Heart left ventricle (tissue), 16 donors: ENCODE measurements at places on chromosomes 11 and 22. TPM values are rescaled to one million over a fixed set of nuclear protein-coding genes. Genes with fewer than 3 reads are reported as not detected.

The CLTCL1 gene
- total RNA-seq: 10.4 TPM

DNA sequence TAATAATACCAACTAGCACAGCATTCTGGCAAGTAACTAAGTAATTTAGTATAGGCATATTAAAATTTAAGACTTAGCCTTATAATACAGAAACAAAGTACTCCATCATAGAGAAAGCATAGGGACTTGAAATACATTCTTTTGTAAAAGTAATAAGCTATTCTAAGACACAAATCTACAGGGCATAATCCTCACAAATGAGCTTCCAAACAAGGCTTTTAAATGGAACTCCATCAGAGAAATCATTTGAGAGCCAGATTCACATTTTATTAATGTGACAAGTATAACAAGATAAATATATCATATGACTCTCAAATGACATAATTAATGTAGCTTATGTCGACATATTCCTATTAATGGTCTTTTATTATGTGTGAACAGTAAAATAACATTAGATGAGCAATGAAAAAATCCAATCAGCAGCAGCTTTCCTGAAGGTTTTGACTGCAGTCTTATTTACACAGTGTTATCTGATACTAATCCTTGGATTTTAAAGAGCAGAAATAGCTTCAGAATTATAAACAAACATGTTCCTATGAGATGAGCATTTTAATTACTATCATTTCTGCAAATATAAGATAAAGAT, 241.4 kb downstream of the TTC28 start:
- no peak for DNase-seq

DNA sequence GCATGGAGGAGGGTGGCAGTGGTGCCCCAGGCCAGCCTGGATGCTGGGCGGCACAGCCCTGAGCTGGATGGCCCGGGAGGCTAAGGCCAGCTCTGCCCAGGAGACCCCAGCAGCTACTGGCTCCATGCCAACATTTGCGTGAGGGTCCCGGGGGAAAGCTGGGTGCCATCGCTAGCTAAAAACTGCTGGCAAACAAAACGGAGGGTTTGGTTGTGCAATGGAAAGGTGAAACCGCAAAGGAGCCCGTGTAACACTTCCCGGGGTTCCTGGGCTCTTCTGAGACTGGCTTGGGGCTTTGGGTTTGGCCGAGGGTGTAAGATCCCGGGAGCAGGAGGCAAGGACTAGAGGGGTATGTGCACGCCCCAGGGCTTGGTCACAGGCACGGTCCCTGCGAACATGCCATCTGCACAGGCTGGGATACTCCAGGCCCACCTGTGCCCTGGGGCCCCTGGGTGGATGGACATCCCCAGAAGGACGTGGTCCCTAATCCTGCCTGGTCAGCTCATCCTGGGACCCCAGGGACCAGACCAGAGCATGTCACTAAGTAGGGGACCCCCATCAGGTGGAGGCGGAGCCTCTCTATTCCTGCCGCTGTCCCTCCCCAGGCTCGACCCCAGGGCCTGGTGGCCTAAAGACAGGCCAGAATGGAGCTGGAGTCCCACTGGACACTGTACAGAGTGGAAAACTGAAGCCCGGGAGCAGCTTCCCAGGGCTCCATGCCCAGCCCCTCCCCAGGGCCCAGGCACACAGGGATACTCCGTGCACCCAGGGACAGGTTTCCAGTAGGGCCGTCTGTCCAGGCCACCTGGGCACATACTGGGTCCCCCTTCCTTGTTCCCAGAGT, 44.6 kb downstream of the IGF2 start:
- DNase-seq: no peak

DNA sequence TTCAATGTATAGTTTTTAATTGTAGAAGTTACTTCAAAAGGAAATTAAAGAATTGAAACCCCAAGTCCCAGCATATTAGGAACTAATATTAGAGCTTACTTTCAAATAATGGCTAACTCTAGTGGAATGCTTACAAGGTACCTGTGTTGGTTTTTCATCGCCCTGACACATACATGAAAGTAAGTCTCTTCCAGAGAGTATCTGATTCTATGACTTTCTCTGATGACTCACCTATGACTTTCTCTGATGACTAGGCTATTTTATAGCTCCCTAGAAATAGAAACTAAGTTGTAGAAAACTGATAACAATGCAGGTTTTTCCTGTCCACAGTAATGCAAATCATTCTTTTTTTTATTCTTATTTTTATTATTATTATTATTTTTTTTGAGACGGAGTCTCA, 33.6 kb upstream of the MMP7 start:
- no peak for DNase-seq

DNA sequence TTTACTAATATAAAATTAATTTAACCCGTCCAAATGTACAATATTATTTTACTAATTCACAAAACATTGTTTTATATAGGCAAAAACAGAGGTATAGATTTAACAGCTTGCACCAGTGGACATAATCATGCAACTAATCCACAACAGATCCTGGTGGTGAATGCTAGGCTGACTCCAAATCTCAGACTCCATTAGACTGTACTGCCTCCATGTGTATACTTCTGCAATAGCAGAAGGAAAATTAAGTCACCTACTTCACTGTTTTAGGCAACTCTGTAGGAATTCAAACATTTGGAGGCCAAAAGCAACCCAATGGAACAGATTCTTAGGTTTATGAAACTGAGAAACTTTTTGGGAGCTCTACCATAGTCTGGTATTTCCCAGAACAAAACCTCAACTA, 30.0 kb upstream of the RAB39A start:
- no peak for DNase-seq

DNA sequence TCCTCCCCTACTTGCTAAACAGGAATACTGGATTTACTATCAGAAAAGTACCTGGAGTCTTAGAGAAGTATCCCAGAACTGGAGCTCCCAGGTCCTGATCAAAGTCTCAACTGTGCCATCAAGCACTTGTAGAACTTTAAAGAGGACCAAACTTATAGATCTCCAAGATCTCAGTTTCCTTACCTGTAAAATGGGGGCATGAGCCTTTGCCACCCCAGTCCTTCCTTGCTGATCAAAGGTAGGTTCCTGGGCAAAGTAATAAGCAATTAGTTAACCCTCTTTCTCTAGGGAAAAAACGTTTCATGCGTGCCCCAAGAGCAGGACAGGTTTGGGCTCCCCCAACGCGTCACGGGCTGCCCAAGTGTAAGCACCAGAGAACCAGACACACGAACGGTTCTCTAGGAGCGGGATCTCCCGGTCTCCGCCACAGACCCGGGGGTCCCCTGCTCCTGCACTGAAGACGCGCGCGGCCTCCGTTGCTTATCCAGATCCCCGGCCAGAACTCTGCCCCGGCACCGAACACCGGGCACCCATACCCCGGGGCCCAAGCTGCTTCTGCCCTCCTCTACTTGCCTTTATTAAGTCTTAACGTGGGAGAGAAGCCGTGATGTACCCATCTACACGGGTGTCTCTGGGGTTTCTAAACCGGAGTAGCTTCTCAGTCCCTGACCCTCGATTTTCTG, 505 bp downstream of the ZNF214 start:
- peak; percentile 18 for DNase-seq

DNA sequence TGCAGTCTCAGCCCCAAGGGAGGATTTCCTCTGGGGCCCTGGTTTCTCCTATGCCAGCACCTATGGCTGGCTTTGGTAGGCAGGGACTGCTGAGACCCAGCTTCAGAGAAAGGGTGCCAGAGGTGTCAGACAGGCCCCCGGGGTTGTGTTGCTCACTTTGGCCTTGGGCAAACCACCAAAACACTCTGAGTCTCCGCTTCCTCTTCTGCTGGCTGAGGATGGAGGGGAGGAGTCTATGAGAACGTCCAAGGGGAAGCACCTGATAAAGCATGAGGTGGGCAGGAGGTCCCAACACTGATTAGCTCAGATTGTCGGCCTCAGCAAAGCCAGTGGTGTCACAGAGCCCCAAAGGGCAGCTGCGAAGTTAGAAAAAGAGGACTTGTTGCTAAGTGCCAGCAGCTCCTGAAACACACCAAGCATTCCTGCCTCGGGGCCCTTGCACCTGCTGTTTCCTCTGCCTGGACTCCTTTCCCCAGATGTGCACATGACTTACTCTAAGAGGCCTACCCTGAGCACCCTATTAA, 10.5 kb downstream of the SMTNL1 start:
- DNase-seq: no peak

DNA sequence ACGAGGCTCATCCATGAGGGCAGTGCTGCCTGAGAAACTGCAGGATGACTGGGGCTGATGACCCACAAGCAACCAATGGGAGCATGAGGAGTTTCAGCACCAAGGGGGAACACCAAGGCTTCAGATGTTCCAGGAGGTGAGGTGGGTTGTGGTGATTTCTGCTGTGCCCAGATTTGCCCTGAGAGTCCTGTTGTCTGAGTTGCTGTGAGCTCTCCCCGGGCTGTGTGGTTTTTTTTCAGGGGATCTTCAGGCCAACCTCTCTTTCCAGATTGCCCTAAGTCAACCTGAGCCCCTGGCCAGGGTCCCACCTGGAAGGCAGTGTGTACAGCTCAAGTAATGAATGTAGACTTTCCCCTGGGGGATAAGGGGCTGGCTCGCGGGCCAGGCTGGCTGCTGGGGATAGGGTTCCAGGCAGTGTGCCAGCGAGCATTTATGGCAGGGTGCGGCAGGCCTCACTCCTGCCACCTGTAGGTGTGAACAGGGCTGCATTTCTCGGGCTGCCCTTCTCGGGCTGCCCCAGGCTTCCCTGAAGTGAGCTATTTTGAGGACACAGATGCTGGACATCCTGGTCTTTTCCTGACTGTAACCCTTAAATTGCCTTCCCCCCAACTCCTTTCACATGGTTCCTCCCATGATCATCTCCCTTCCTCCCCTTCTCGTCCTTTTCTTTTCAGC, 9.8 kb downstream of the SLC22A6 start:
- DNase-seq: peak; percentile 43

- peak; percentile 60 for DNase-seq
Observed at GRCh38 chr11:130389335-130389935, 39.0 kb downstream of the ADAMTS8 start.

- no peak for DNase-seq
Observed at GRCh38 chr11:42591841-42592240, 720.0 kb upstream of the API5 start.

GRCh38 chr11:61507962-61508861, at the start of gene LRRC10B:
LRRC10B (plus strand) TSS chr11:61508749; CDS start chr11:61508999, 250 bp downstream.
- DNase-seq: no peak

DNA sequence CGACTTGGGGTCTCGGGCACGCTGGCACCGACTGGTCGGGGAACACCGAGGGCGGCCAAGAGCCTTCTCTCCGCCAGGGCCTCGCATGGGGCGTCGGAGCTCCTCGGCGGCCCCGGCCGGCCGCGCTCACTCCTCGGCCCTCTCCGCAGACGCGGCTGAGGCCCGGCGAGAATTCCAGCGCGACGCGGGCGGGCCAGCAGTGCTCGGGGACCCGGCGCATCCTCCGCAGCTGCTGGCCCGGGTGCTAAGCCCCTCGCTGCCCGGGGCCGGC, 5.6 kb downstream of the TBX1 start:
- DNase-seq: no peak

- DNase-seq: no peak
Observed at GRCh38 chr11:129248618-129249017, 56.5 kb upstream of the ARHGAP32 start.

DNA sequence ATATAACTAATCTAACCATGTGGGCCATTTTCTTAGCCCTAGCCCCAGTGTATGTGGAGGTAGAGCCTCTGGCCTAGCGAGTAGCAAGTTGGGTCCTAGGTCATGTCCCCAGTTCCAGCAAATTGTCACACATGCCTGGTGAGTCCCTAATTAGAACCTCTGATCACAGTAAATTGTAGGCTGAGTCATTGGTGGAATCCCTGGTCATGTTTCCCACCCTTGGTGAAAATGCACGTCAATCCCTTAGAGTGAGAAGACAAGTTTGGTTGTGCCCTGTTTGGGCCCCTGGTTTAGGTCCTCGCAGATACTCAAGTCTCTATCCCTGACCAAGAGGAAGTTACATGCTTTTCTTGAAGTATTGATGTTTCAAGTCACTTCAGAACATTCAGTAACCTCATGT, 46.7 kb downstream of the ATM start:
- no peak for DNase-seq

GRCh38 chr22:41931701-41932269, 5.2 kb upstream of the TNFRSF13C start:
- DNase-seq: no peak

- DNase-seq: no peak
Observed at GRCh38 chr11:69253028-69253427, 40.9 kb upstream of the MYEOV start.

DNA sequence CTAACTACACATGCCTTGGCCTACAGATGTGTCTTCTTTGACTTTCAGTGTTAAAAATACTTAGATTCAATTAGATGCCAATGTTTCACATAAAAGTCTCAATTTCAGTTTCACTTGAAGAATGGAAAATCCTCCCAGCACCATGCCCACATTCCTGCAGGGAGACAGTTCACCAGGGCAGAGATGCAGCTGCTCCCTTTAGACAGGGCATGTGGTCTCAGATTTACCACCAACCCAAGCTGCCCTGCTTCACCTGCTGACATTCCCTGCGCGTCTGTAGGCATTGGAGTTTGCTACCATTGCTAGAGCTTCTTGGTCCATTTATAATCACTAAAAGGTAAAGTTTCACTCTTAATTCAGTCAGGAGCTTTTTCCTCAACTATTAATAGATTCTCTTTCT, 113.9 kb downstream of the ARFGAP2 start:
- DNase-seq: no peak

- DNase-seq: peak; percentile 39
Observed at GRCh38 chr11:30583476-30584280, 2.5 kb downstream of the MPPED2 start.

DNA sequence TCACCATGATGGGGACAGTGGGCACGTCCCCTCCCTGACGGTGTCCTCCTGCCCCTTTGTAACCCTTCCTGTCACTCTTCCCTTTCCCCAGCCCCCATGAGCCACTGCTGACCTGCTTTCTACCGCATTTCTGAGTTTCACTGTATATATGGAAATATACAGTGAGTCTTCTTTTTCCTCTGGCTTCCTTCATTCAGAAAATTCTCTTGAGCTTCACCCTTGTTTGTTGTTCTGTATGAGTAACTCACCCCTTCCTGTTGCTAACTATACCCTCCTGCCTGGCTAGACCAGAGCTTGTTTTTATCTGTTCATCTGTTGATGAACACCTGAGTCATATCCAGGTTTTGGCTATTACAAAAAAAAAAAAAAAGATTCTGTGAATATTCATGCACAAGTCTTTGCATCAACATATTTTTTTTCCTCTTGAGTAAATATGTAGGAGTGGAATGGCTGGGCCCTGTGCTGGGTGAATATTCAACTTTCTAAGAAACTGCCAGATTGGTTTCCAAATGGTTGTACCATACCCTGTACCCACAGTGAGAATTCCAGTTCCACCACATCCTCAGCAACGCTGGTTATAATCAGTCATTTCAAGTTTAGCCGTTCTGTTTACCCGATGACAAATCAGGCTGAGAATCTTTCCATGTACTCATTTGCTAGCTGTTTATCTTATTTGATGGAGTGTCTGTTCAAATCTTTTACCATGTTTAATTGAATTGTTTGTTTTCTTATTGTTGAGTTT, 62.0 kb downstream of the IGF2 start:
- DNase-seq: no peak

The CHRM4 gene
- not detected for total RNA-seq

The SLC22A25 gene
- not detected for total RNA-seq

The RIBC2 gene
- total RNA-seq: not detected

DNA sequence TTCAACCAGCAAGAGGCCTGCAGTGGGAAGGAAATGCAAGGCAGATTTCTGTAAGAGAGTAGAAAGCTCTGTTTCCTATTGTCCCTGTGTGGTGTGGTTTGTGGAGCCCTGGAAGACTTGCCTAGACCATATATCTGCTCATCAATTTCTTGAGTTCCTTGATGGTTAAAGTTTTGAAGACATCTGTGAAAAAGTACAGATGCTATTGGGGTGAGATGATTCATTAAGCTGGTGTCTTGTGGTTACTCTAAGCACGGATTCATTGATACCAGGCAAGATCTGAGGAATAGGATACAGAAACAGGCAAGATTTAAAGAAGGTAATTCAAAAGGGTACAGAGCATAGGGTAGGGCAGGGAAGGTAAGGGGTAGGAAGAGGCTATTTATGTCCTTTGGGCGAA, 275.8 kb upstream of the SESN3 start:
- no peak for DNase-seq
